ENCODE measurements at places on chromosomes 16 and 17.

DNA sequence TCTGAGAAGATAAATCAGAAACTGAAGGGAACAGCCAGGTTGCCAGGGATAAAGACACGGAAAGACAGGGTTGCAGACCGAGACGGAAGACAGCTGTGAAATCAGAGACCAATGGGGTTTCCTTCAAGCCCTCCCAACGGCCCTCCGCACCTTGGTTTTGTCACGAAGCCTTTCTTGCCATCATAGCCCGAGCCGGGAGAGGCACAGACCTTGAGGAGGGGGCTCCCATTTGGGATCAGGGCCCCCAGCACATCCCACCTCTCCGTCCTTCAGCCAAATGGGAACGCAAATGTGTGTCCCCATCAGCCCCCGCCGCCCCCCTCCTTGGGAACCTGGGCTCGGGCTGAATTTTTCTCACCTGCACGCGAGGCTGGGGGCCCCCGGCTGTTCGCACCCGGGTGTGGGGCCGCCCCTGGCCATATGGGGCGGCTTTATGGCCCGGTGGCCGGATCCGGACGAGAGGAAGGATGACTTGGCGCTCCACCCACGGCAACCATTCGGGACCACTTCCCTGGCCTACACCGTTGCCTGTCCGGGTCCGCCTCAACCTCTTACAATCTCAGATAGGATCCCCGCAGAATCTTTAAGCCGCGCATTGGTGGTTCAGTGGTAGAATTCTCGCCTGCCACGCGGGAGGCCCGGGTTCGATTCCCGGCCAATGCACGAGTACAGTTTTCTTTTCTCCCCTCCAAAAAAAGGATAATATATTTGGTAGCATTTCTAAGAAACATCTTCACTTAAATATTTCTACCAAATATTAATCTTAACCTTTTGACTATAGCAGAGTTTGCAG, 1.4 kb upstream of the HES7 start:
- H3K36me3 ChIP-seq: no peaks in the 10 kb centered on the region
- H3K4me1 ChIP-seq: peaks cover 66% of the 10 kb centered on the region
- peak; percentile 84 for DNase-seq
- H3K27ac ChIP-seq: peak overlapping the region; percentile 52
- H3K27me3 ChIP-seq: peaks cover 49% of the 10 kb centered on the region
- H3K4me3 ChIP-seq: peak overlapping the region; percentile 96

DNA sequence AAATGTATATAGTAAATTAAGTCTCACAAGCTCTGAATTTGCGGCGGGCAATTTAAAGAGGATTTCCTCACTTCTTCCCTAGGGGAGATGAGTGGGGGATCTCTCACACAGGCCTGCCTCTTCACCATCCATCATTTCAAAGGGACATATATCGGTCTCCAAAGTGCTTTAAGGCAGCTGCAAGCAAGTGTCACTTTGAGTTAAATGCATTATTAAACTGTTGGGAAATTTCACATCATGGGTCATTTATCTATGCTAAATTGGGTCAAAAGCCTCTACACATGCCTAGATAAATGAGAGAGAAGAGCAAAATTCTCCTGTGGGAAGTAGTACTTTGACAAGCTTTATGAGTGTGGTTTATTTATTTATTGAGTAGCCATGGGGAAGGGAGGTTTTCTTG, 1106.1 kb upstream of the GOT2 start:
- no peaks in the 10 kb centered on the region for H3K27me3 ChIP-seq
- H3K36me3 ChIP-seq: no peaks in the 10 kb centered on the region
- no peak overlapping the region for H3K27ac ChIP-seq
- no peak overlapping the region for H3K4me3 ChIP-seq
- H3K4me1 ChIP-seq: no peaks in the 10 kb centered on the region
- no peak for DNase-seq

- H3K4me1 ChIP-seq: no peaks in the 10 kb centered on the region
- H3K27ac ChIP-seq: no peak overlapping the region
- H3K36me3 ChIP-seq: no peaks in the 10 kb centered on the region
- no peak for DNase-seq
- no peaks in the 10 kb centered on the region for H3K27me3 ChIP-seq
These were observed 29.8 kb downstream of the LYRM1 start for GRCh38 chr16:20930365-20930690.

DNA sequence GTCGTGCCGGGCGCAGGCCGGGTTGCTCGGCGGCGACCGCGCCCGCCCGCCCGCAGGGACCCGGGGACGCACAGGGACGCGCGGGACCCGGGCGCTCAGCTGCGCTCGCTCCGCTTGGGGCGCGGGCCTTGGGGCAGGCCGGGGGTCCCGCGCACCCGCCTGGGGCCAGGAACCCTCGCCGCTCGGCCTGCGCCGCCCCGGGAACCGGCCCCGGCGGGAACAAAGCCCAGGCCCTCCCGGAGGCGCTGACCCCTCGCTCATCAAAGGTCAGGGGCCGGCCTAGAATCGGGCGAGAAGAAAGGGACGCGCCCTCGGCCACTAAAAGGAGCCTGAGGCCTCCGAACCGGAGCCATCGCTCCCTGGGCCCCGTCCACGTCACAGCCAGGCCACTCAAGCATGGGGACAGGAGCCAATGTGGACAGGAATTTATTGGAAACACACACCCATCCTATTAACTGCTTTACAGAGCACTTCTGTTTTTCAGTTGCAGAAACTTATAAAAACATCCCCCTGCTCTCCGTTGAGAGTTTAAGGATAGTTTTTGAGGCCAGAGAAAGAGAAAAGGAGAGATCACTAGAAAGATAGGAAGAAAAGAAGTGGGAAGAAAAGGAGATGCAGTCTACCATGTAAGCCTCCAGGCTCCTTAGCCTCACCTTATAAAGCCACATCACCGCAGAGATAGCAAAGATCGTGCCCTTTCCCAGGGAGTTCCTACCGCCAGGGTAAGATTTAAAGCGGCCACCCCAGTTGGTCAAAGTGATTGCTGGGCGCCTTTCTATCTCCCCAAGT, 558 bp upstream of the ZFHX3 start:
- H3K27ac ChIP-seq: no peak overlapping the region
- no peaks in the 10 kb centered on the region for H3K36me3 ChIP-seq
- H3K27me3 ChIP-seq: peaks cover 20% of the 10 kb centered on the region
- H3K4me3 ChIP-seq: peak overlapping the region; percentile 56
- H3K4me1 ChIP-seq: peaks cover 14% of the 10 kb centered on the region

DNA sequence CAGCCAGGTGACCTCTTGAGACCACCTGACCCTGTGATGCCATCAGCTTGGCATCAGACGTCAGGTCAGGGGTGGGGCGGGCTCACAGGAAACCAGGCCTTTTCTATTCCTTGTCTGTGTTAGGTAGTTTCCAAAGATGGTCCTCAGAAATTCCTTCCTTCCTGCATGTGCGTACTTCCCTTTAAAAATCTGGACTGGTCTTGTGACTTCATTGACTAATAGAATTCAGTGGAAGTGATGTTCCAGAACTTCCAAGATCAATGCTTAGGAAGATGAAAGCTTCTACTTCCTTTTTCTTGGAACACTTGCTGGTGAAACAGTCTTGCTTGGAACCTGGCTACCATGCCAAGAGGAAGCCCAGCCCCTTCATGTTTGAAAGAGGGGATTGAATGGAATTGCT, 10.0 kb upstream of the N4BP1 start:
- no peak for DNase-seq
- peaks cover 11% of the 10 kb centered on the region for H3K4me1 ChIP-seq
- H3K4me3 ChIP-seq: no peak overlapping the region
- H3K27me3 ChIP-seq: no peaks in the 10 kb centered on the region
- H3K36me3 ChIP-seq: no peaks in the 10 kb centered on the region

DNA sequence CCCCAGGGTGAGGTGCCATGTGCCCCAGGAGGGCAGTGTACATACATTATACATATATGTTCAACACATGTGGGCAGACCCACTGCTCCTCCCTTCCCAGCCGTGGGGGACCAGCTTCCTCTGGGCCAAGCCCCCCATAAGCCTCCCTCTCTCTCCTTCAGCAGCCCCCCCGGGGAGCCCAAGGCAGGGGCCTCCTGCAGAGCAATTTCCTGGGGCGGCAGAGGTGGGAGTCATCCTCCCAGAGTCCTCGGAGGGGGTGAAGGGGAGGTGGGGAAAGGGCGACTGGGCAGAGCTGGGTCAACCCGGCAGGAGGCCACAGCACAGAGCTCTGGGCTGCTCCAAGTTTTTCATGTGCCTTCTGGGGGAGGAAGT, 235.1 kb downstream of the ZNF423 start:
- H3K27ac ChIP-seq: no peak overlapping the region
- no peak for DNase-seq
- no peaks in the 10 kb centered on the region for H3K4me1 ChIP-seq

GRCh38 chr16:50450957-50451356, 82.2 kb upstream of the BRD7 start:
- DNase-seq: no peak
- H3K4me1 ChIP-seq: no peaks in the 10 kb centered on the region
- peaks cover 2% of the 10 kb centered on the region for H3K27me3 ChIP-seq
- H3K27ac ChIP-seq: no peak overlapping the region

DNA sequence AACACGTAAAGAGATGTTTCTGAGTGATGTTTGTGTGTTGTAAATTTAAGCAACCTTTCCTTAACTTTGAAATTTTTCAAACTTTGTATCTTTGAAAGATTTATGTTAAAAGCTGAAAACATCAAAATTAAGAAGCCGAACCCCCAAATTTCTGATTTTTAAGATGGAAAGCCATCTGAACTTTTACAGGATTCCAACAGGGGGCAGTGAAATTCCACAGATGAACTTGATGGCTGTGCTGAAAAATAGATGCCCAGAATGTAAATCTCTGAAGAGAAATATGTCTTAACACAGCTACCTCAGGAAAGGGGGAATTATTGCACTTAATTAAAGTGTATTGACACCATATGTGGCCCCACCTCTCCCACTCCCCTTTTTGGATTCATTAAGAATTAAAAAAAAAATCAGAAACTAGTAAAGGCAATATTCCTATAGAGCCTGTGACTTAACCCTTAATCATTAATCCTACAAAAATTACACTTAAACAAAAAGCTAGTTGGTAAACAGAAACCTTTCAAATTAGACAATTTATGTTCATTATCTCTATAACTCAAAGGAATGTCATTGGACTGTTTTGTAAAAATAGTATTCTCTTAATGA, 597.9 kb downstream of the KCNJ2 start:
- H3K4me3 ChIP-seq: no peak overlapping the region
- no peaks in the 10 kb centered on the region for H3K4me1 ChIP-seq
- no peak overlapping the region for H3K27ac ChIP-seq
- H3K27me3 ChIP-seq: no peaks in the 10 kb centered on the region

GRCh38 chr17:40699371-40699770, 4.2 kb downstream of the KRT24 start:
- H3K4me1 ChIP-seq: no peaks in the 10 kb centered on the region
- H3K27ac ChIP-seq: no peak overlapping the region
- H3K27me3 ChIP-seq: peaks cover 26% of the 10 kb centered on the region
- no peak overlapping the region for H3K4me3 ChIP-seq
- no peak for DNase-seq
- no peaks in the 10 kb centered on the region for H3K36me3 ChIP-seq

- H3K36me3 ChIP-seq: no peaks in the 10 kb centered on the region
- no peak for DNase-seq
- peaks cover 15% of the 10 kb centered on the region for H3K4me1 ChIP-seq
- no peak overlapping the region for H3K4me3 ChIP-seq
These were observed 114.9 kb upstream of the CACNG5 start for GRCh38 chr17:66720027-66720426.

- no peak for DNase-seq
- H3K4me3 ChIP-seq: peak overlapping the region; percentile 47
- peaks cover 42% of the 10 kb centered on the region for H3K36me3 ChIP-seq
- H3K27me3 ChIP-seq: no peaks in the 10 kb centered on the region
- H3K27ac ChIP-seq: no peak overlapping the region
These were observed 4.0 kb upstream of the TMEM88 start for GRCh38 chr17:7850701-7851437.

DNA sequence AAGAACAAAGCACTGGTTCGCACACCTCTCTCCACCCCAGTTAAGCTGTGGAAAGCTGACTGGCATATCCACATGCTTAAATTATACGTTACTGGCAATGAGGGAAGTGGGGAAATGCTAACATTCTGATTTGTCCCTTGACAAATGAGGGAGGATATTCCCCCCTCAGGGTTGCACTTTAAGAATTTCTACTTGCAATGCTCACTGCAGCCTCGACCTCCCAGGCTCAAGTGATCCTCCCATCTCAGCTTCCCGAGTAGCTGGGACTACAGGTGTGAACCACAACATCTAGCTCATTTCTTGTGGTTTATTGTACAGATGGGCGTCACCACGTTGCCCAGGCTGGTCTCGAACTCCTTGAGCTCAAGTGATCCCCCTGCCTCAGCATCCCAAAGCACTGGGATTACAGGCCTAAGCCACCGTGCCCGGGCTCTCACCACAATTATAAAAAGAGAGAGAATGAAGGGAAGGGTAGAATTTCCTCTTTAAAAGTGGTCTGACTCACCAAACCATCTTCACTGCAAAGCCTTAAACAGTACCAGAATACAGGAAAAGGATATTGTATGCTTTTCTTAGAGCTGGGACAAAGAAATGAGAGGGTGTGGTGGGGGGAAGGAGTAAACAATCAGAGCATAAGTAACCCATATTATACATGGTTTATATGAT, 38.9 kb downstream of the KANSL1 start:
- peaks cover 13% of the 10 kb centered on the region for H3K36me3 ChIP-seq
- no peak overlapping the region for H3K4me3 ChIP-seq
- DNase-seq: peak; percentile 54
- no peaks in the 10 kb centered on the region for H3K27me3 ChIP-seq

DNA sequence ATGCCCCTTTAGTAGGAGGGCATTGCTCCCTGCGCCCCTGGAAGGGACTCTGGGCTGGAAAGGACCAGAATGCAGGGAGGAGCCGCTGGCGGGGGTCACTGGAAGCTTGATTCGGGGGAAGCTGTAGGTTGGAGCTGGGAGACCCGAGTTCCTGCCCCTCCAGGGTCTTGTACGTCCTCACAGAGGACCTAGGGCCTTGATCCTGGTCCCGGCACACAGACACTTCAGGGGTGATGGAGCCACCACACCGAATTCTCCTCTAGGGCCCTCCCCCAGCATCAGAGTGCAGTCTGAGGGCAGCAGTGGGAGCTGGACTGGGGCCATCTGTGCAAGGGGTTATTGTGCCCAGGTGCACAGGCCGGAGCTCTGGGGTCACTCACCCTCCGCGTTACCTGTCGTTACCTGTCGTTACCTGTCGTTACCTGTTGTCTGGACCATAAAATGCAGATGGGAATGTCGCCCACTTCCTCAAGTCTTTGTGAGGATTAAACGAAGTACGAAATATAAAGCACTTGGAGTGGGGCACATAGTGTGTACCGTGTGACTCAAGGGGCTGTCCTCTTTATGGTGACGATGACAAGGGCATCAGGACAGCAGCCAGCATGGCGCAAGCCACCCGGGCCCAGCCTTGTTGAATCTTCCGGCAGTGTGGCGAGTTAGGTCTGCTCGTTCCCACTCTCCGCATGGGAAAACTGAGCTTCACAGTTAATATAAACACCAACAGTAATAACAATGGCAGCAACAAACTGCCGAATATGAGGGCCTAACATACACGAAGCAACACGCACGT, 48.6 kb downstream of the CMIP start:
- H3K4me3 ChIP-seq: no peak overlapping the region
- H3K36me3 ChIP-seq: peaks cover 23% of the 10 kb centered on the region
- H3K27me3 ChIP-seq: no peaks in the 10 kb centered on the region
- DNase-seq: no peak
- H3K27ac ChIP-seq: no peak overlapping the region

All from DND-41 (cell line).